ENCODE measurements at places on chromosomes 2 and 18. TPM values are rescaled to one million over a fixed set of nuclear protein-coding genes. Genes with fewer than 3 reads are reported as not detected.

The PLCD4 gene
- 0.43 TPM for total RNA-seq

The GLS gene
- total RNA-seq, result 44.8 TPM

The PLEKHA3 gene
- total RNA-seq, result 36.4 TPM

The MGAT4A gene
- total RNA-seq, result 19.3 TPM

The SERPINB12 gene
- total RNA-seq, result not detected

The ERFE gene
- total RNA-seq, result 0.51 TPM

The CRYGC gene
- total RNA-seq, result not detected

The PSMA8 gene
- total RNA-seq, result 0.14 TPM

The TRIM54 gene
- 282 TPM for total RNA-seq

The METTL4 gene
- 7.3 TPM for total RNA-seq

The CKAP2L gene
- total RNA-seq, result 1.3 TPM

The CYP20A1 gene
- 11.4 TPM for total RNA-seq

The MROH2A gene
- not detected for total RNA-seq

The ASPRV1 gene
- 0.81 TPM for total RNA-seq

The MFSD6 gene
- 19.7 TPM for total RNA-seq

The ASB18 gene
- total RNA-seq, result 4.6 TPM

The GCG gene
- not detected for total RNA-seq

The ASXL3 gene
- 3.2 TPM for total RNA-seq

The CHRND gene
- total RNA-seq, result not detected

The RUFY4 gene
- total RNA-seq, result not detected

The RAD51AP2 gene
- 0.11 TPM for total RNA-seq

The ABCB11 gene
- 0.32 TPM for total RNA-seq

The SAP130 gene
- 13.9 TPM for total RNA-seq

The FSIP2 gene
- 0.11 TPM for total RNA-seq

The ATP8B1 gene
- total RNA-seq, result 5.0 TPM

The CNDP1 gene
- total RNA-seq, result not detected

The ASAP2 gene
- total RNA-seq, result 12.9 TPM

The TWIST2 gene
- total RNA-seq, result 2.6 TPM
